ENCODE measurements at places on chromosomes 3 and 15.

DNA sequence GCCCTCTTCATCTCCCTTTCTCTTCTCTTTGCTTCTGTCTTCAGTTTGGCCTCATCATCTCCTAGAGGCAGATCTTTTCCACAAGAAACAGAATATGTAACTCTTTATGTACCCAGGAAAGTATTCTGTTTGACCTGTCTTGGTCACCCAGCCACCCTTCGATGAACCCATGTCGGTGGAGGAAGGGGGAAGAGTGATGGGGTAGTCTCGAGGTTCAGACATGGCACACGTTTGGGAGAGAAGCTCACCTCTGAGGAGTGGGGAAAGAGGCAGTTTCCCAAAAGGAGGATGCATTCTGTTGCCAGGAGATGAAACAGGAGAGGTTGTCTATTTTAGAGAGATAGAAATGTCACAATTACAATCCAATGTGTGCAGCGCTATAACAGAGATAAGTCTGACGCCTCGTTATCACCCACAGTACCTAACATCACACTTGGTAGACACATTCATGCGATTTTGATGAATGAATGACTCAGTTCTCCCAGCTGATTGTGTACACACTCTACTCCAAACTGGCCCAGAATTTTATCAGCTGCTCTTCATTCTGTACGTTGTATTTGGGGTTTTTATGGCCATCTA is 722 bp upstream of the CCDC50 start:
- no peak for DNase-seq

DNA sequence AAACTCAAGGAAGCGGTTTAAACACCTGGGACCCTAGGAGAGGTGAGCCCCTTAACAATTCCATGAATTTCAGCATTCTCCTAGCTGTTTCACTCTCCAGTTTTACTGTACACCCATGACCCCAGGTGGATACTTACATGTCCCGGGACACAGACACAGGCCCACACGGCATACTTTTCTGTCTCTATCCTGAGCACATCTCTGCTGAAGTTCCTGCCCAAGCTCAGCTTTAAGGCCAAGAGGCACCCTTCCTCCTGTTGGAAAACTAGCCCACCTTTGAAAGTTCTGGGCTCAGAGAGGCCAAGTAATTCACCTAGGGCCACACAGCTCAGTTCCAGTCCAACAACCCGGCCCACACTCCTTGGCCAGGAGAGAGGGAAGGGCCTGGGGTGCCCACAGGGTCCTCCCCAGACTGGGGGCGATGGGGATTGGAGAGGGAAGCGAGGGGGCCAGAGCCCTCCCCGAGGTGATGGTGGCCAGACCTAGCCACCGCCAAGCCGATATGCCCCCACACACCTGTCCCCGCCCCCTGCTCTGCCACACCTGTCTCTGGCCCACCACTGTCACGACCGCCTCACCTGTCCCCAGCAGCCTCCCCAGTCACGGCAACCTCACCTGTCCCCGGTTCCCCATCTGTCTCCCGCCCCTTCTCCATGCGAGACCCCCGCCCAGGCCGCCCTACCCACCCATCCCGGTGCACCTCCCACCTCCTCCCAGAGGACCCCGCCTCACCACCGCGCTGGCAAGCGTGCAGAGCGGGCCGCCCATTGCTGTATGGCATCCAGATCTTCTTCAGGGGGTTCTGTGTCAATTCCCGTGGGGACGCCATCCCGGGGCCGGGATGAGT is 431 bp downstream of the PFKFB4 start:
- no peak for DNase-seq

GRCh38 chr3:32844322-32844654 is 26.5 kb downstream of the TRIM71 start:
- no peak for DNase-seq

- no peak for DNase-seq
These were observed 33.8 kb upstream of the FAH start for GRCh38 chr15:80118956-80119355.

GRCh38 chr3:163261618-163262017 is 1765.0 kb downstream of the OTOL1 start:
- no peak for DNase-seq

DNA sequence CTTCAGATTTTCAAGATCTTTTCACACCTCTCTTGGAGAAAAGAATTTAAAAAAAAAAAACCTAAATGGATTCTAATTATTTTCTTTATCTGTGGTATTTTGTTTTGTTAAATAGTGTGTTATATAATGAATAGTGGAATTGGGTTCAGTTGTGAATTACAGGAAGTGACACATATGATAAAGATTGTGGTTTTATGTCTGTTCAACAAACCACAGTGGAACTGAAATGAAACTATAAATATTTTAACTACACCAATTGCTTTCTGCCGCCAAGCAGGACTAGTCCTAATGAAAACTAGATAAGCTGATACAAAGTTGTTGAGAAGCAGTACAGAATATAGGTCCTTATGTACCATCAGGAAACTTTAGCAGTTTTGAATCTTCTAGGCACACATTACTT is 121.6 kb downstream of the UBE2E2 start:
- DNase-seq: no peak

- no peak for DNase-seq
These were observed 80.4 kb upstream of the MEF2A start for GRCh38 chr15:99485153-99485961.

- DNase-seq: no peak
These were observed 6.5 kb downstream of the SQOR start for GRCh38 chr15:45641374-45641781.

DNA sequence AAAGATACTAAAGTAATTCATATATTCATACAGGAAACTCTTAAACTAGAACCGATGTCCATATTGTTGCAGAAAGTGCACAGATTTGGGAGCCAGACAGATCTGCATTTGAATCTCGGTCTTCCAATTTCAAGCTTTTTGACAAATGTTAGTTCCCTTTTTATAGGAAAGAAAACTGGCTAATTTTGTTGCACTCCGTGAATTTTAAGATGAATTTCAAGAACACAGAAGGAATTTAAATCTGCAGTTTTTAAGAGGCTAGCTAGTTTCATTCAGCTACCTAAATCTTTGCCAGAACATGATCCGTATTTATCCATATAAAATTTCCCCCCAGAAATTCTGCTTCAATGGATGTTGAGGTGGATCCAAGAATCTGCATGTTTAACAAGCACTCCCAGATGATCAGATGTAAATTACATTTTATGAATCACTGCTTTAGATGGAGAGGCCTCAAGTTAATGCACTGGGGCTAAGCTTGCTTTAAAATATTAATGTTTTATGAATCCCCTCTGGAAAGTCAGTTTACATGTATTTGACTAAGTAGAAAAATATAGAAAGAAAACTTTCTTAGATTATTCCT is 1296.3 kb upstream of the CADM2 start:
- DNase-seq: no peak

GRCh38 chr3:101879623-101880284 is 30.4 kb downstream of the NFKBIZ start:
- DNase-seq: no peak

DNA sequence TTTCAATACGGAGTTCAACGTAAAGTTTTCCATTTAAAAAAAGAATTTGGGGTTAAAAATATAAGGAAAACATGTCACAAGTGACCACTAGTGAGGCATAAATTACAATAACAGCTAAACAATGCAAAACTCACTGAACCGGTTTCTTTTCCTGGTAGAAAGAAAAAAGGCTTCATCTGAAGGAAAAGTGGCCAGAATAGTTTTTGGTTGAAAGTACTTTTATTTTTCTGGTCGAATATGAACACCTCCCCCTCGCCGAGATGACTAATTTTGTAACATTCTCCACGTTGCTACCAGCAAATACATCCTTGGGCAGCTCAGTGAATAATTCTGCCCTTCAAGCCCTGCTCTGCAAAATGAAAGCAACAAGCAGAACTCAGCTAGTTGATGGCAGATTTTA is 3.9 kb upstream of the SRGAP3 start:
- no peak for DNase-seq

DNA sequence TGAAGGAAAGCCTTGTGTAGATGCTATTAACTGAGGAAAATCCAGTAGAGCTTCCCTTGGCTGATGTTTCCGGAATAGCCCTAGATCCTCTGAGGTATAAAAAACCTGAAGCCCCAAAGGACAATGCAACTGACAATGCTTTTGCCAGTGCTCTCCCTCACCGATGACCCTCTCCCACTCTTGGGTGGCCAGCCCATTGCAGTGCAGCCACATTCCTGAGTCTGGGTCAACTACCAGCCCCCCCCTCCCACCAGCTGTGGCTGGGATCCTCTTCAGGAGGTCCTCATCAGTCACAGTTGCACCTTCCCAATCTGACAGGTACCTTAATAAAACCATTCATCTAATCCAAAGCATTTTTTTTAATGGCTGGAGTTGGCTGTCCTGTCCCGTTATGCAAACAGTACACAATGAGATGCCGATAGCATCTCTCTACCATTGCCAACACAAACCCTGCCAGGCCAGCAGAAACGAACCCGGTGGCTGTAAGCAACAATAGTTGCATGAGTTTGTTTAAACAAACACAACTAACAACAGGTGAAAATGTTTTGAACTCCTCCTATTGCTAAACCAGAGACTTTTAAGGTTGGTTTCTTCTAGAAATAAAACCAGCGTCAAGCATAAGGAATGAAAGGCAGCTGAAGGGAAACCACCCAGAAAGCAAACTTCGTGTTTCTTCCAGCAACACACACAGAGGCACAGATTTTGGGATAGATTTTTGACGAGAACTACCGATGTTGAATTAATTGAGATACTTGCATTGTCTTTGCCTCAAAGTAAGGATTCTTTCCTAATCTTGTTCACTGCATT is 128.3 kb upstream of the ARHGEF3 start:
- no peak for DNase-seq

DNA sequence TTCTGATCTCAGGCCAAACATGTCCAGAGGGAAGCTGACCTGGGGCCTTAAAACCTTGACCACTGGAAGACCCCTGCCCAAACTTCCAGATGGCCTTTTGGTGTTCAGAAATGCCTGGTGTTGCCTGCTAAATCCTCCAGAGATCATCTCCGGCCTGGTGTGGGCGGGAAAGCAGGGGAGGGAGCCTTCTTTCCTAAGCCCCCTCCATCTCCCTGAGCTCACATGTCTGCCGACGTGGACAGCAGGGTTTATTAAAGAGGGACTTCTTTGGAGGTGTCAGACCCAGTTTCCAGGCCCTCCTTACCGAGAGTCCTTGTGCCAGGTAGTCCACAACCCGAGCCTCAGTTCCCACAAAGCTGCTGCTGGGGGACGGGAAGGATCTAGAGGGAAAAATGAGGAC is 55.9 kb upstream of the SLC6A1 start:
- DNase-seq: no peak

DNA sequence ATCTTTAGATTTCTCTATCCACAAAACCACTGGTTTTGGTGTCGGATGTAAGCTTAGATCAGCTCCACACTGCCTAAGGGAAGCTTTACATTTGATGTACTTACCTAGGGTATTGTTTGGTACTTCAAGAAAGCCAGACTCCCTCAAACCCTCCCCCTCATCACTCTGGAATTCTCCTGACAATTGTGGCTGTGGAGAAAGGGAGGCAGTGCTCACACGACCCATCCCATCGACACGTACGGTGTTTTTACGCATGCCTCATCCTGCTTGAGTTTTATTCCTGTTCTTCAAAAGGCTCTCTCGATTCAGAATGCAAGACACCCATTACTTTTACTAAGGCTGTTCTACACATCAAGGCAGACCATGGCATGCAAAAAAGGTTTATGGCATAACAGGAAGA is 67.3 kb upstream of the ONECUT1 start:
- DNase-seq: no peak

DNA sequence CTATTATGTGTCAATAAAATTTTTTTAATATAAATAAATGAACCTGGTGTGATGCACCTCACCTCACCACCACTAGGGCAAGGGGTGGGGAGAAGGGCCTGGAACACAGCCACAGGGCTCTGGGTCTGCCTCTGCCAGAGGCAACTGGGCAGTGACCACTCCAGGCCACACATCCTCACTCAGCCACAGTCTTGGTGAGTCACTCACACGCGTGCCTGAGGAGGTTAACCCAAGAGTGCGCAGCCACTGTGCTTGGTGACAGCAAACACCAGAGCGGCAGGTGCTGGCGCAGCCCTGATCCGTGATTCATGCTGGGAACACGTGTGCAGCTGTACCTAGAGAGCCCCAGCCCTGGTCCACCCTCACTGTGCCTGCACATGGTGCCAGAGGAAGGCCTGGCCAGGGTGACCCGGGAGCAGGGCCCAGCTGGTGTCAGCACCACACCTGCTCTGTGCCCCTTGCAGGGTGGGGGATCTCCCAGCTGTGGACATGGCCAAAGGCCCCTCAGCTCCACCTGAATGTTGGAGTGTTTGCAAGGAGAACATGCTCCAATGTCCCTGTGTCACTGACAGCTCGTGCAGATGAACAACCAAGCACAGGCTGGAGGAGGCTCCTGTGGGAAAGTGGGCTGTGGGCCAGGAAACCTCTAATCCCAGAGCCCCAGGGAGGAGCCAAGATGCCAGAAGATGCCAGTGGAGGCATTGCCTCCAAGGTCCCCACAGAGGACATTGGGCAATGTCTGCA is 2.1 kb downstream of the SLC41A3 start:
- no peak for DNase-seq

DNA sequence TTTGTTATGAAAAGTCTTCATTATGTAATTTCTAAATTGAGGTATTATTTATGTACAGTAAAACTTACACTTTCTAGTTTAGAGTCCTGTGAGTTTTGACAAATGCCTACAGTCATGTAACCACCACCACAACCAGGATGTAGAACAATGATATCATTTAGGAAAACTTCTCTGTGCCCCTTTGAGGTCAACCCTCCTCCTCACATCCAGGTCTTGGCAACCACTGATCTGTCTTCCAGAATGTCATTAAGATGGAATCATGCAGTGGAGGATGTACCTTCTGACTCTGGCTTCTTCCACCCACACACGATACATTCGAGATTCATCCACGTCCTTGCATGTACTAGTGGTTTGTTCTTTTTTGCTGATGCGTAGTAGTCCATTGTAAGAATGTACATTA is 23.2 kb downstream of the MINAR1 start:
- no peak for DNase-seq

DNA sequence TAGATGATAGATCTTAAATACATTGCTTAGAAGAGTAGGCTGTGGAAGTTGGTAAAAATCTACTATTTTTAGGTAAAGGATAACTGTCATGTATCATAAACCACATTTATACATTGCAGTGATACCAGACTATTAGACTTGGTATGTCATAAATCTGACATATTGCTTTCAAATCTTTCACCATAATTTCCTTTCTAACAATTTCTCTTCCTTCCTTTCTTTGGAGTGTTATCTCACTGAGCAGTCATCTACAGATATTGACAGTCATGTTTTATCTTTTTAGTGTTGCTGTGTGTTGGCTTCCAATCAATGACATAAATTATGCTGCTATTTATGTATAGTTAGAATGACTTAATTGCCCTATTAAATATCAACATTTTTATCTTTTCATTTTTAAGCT is 588.7 kb downstream of the TUSC7 start:
- no peak for DNase-seq

- no peak for DNase-seq
These were observed 376.2 kb upstream of the C2CD4B start for GRCh38 chr15:62541250-62541649.
